ENCODE measurements at places on chromosomes 4 and X.
A peak's percentile ranks its signal among the peaks of the same experiment; 100 is the strongest.

DNA sequence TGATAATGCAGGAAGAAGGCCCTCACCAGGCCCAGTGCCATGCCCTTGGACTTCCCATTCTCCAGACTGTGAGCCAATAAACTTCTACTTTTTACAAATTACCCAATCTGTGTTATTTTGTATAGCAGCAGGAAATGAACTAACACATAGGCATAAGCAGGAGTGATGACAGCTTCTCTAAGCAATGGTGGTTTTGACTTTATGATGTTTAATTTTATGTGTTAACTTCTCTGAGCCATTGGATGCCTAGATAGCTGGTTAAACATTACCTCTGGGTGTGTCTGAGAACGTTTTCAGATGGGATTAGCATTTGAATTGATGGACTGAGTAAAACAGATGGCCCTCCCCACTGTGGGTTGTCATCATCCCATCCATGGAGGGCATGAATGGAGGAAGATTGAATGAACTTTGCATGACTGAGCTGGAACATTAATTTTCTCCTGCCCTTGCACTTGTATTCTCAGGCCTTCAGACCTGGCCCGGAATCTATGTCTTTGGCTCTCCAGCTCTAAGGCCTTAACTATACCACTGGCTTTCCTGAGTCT is 13.9 kb upstream of the PDLIM3 start:
- no peak for DNase-seq

DNA sequence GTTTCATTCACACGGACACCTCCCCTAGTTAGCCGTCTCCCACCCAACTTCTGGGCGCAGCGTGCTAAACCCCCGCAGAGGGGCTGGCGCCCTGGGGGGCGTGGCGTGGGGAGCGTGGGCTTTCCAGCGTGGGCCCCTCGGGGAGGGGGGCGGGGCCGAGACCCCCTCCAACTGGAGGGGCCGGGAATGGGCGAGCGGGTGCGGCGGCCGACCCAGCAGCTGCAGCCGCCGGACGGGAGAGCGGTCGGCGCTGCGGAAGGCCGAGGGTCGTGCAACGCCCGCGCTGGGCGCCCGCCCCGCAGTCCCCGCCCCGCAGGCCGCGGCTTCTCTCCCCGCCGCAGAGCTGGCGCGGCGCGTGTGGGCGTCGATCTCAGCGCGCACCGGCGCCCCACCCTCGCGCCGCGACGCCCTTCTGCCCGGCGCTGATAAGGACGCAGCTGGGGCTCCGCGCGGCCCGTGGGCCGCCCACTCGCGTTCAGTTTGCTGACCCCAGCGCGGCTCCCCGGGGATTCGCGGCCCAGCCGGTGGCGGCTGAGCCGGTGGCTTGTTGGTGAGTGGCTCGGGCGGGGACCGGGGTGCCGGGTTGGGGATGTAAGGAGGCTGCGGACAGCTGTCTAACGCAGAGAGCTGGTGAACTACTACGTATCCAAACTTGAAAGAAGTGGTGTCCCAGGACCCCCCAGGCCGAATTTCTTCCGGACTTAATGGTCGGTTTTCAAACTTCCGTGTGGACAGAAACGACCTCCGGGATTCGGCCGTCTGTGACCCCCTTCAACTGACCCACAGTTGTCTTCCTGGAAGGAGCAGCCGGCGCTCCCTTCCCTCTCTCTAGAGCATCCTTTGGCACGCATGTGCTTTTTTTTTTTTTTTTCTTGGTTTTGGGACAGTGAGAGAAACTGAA is 1.5 kb downstream of the FHDC1 start:
- no peak for DNase-seq

DNA sequence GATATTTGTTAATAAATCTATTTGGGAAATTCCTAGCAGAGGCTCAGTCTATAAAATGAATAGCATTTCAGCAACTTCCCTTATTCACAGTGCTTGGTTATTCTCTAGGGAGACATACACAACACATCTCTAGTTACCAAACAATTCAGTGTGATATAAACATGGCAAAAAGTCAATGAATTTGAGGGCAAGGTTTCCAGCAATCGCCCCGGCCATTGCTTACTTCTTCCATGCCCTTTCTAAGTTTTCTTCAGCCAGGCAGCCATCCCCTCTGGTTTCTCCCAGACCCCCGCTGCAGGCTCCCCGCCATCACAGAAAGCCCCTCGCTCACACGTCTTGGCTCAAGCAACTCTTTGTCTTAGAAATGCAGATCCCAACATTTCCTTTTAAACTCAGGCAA is 4.4 kb downstream of the TLR7 start:
- DNase-seq: no peak

DNA sequence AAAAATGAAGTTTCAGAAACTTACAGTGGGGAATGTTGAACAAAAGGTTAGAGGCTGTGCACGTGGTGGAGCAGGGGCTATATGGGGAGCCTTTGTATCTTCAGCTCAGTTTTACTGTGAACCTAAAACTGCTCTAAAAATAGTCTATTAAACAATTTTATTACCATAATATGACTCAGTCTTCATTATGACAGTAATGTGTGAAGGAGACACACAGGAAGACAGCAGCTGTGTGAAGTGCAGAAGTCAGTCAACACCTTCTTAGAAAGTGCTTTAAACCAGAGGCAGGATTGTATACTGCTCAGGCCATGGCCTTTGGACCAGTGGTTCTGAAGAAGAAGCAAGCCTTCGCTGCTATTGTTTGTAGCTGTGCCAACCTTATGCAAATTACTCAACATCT is 89.7 kb downstream of the ARHGAP10 start:
- no peak for DNase-seq

DNA sequence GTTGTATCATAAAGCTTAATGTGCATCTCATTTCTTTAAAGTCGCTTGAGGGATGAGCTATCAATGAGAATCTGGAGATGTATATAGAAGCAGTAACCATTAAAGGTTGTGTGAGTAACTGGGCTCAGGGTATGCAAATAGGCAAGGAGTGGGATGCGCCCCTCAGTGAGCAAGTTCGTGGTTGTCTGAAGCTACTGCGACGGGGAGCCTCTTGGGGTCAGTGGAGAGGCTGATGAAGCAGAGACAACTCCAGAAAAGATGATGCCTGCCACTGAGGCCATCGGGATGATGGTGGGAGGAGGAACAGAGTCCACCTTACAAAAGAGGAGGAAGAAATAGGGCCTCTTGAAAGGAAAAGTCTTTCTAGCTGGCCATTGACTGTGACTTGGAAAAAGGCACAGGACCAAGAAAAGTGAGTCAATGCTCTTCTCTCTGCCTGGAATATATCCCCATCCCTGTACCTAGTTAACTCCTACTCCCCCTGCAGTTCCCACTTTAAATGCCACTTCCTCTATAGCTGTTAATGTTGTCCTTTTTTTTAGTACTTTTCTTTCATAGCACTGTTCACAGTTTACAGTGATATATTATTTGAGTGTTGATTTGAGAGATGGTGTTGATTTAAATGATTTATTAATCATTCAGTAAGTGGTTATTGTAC is 51.4 kb upstream of the LSM6 start:
- DNase-seq: no peak

- no peak for DNase-seq
Observed at GRCh38 chrX:14776901-14777300, 96.0 kb downstream of the FANCB start.

DNA sequence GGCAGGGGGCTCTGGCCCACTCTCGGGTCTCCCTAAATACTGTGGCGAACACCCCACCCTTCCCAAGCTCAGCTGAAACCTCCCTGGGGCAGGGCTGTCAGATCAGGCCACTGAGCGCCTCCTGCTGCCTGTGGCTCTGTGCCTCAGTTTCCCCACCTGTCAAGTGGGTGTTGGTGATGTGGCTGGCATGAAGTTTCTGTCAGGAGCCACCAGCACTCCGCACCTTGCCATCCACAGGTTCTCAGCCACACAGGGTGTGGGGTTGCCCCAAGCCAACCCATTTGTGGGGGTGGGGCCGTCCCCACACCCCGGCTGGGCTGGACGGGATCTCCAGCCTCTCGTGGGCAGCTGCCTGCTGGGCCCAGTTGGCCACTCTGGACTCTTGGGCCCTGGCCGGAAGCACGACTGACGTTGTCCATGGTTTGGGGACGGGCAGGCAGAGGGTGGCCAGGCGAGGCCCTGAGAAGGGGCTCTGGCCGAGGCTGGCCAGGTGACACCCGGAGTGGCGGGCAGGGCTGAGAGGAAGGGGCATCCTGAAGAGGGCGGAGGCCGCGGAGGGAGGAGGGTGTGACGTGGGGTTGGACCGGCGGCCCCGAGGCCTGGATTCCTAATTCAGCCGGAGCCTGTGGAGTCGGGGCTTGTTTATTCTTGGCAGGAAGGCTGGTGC is 5.5 kb upstream of the FGFR3 start:
- DNase-seq: no peak

DNA sequence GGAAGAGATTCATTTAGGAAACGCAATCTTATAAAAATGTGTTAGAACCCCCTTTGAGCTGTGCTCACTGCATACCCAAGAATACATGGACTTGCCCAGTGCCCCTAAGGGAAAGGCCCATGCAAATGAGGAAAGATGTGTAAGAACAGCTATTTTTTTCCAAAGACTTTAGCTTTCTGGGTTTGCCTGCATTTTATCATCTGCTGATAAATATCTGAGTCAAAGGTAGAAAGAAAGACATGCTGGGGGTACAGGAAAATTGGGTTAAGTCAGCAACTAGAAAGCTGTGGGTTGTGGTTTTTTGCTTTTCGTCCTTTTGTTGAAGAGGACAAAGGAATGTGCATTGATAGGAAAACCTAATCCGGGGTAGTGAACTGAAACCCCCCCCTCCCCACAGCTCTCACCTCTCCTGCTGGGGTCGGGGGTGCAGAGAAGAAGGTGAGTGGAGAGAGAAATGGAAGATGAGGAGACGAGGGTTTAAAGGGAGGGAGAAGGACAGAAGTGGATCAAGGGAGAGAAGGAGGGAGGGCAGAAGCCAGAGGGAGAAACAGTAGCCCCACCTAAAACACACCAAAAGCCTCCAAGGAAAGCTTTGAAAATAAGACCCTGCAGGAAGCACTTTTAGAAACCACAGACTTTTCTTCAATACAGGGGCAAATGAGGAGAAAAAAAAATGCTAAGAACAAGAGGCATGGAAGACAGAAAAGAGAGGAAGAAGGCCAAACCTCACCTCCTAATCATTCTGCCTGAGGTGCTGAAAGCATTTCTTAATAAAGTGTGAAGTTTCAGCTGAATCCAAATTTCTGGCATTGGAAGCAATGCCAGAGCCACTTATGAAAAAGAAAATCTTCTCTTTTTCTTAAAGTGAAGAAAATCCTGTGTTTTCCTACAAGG is 49.3 kb downstream of the KDR start:
- no peak for DNase-seq

DNA sequence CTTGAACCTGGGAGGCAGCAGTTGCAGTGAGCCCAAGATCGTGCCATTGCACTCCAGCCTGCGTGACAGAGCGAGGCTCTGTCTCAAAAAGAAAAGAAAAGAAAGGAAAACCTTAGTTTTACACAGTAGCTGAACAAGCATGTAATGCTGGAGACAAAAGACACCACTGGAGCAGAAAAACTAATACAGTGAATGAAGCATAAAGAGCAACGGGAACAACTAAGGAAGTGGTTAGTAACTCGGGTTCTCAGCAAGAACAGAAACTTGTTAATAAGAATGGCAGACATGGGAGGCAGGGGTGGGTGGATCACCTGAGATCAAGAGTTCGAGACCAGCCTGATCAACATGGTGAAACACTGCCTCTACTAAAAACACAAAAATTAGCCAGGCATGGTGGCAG is 263.7 kb downstream of the FSTL5 start:
- DNase-seq: no peak

GRCh38 chr4:184960505-184960971 is 57.8 kb upstream of the HELT start:
- DNase-seq: no peak

GRCh38 chr4:123553733-123554637 is 157.4 kb downstream of the SPRY1 start:
- no peak for DNase-seq

DNA sequence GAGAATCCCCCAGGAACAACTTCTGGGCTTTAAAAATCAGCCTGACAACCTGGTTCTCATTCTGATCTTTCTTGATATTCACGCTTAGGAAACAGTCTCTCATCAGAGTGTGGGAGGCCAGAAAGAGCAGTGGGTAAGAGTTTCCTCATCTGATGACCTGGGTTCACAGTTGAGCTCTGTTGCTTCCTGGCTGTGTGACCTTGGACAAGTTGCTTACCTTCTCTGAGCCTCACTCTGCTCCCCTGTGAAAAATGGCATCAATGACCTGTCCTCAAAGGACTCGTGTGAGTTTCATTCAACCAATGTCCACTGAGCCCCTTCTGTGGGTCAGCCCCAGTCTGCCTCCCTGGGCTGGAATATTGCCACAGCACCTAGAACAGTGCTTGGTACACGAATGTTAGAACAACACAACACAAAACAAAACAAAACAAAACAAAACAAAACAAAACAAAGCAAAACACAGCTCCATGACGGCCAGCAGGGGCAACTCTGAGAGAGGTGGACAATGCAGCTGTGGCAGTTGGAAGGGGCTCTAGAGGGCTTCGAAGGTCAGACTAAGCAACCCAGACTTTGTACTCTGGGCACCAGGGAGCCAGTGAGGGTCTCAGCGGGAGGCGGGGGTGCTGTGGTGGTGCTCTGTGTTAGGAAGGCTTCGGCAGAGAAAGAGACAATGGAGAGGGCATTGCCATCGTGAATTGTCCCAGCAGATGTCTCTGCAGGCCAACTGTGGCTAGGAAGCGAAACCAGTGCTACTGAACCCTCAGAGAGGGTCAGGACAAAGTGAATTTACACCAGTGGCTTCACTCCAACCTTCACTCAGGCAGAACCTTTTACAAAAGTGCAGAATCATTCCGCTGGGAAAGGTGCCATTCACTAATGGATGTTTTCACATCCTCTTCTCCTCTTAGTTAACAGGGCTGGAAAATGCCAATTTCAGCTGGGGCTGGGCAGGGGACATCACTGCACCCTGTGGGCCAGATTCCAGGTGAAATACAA is 14.3 kb upstream of the C4orf50 start:
- DNase-seq: peak; percentile 68

GRCh38 chr4:154911097-154911496 is 130.0 kb downstream of the RBM46 start:
- DNase-seq: no peak

GRCh38 chrX:140928739-140929138 is 73.7 kb upstream of the SPANXB1 start:
- DNase-seq: no peak

- no peak for DNase-seq
Observed at GRCh38 chrX:133980832-133981588, 4.4 kb downstream of the GPC3 start.

DNA sequence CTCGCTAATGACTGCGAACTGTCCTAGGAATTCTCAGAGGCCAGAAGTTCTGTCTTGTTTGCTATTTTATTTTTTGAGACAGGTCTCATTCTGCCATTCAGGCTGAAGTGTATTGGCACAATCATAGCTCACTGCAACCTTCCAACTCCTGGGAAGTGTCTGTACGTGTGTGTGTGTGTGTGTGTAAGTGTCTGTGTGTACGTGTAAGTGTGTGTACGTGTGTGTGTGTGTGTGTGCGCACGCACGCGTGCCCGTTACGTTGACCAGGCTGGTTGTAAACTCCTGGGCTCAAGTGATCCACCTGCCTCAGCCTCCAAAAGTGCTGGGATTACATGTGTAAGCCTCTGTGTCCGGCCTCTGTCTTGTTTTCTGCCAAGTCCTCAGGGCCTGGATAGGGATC is 10.4 kb upstream of the CDK16 start:
- DNase-seq: no peak

- no peak for DNase-seq
Observed at GRCh38 chrX:3134316-3134945, 93.2 kb downstream of the ARSF start.

All from NCI-H2107 (cell line).